ENCODE measurements at places on chromosomes 3 and 15. TPM values are rescaled to one million over a fixed set of nuclear protein-coding genes. Genes with fewer than 3 reads are reported as not detected.
A peak's percentile ranks its signal among the peaks of the same experiment; 100 is the strongest.

DNA sequence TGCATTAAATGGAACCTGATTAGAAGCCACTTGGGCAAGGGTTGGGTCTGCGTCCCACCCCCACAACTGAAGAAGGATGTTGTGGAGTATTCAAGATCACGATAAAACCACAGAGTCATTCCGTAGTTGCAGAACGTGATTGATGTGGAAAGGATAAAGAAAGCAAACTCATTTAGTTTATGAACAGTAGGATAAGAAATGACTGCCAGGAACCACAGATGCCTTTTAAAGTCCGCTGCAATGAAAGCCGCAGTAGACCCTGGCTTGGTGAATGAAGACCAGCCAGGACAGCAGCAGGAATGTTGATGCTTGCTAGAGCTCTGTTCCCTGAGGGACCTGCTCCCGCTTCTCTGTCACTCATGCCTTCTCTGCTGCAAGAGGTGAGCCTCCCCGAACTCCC is 111.5 kb downstream of the GABRG3 start:
- no peak for DNase-seq

The TM4SF4 gene
- not detected for total RNA-seq

- no peak for DNase-seq
These were observed 116.8 kb upstream of the SGO1 start for GRCh38 chr3:20302766-20303165.

- no peak for DNase-seq
These were observed 28.6 kb downstream of the ABTB1 start for GRCh38 chr3:127701280-127701911.

DNA sequence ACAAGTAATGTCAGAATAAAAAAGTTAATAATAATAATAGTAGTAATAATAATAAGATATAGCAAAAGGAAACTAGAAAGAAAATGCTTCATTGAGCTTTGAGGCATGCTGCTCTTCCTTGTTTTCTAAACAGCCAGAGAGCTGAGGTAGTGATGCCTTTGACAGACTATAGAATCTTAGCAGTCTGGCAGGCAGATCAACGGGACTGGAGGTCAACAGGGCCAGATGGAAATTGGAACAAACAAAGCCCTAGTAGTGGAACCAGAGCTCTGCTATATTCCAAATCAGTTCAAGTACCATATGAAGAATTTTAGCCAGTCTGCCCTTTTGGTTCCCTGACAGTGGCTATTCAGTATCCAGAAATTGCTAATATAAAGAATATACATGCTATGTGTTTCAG is 278.6 kb downstream of the NLGN1 start:
- no peak for DNase-seq

DNA sequence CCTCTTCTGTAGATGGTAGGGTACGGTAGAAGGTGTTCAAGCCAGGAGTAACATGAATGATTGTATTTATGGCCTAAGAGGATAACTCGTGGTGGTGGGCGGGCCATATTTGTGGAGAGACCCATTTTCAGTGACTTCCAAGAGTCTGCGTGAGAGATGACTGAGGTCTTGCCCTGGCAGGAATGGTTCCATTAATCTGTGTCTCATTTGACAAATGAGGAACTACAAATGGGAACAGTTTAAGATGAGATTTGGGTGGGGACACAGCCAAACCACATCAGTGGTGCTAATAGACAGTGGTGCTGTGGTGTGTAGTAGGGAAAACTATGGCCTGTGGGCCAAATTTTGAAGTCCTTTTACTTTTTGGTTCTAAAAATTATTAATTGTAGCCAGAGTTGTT is 47.1 kb downstream of the FLNB start:
- no peak for DNase-seq

The HTR3E gene
- total RNA-seq: not detected

GRCh38 chr3:123072564-123072963 is 5.7 kb downstream of the PDIA5 start:
- no peak for DNase-seq

DNA sequence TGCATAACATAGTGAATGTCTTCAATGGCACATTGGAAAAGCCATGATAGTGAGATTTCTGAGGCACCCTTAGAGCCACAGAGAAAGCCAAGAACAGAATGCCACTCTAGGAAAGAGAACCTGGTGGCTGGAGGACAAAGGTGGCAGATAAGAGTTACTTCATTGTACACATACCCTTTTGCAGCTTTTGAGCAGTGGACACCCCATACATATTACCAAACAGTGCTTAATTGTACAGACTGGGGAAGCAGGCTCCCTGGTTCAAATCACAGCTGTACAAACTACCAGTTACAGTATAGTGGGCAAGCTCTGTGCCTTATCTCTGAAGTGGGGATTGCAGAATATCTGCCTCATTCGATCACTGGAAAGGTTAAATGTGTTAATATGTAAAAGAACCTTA is 10.1 kb upstream of the GYG1 start:
- no peak for DNase-seq

- DNase-seq: no peak
These were observed 237.4 kb upstream of the LRTM1 start for GRCh38 chr3:55165278-55165677.

DNA sequence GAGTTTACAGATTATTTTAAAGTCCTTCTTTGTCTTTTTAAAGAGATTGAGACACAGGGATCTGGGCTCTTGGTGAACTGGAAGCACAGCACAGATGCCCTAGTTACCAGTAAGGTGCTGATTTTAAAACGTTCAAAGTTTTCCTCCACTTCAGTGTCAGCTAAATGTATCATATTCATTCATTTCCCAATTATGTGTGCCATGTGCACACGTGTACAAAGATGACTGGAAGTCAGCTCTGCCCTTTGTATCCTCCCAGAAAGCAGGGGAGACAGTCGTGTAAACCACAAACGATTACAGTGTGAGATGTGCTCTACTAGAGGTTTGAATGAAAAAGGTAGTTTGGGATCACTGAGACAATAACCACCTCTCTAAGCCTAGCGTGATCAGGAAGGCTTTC is 730 bp downstream of the ZKSCAN7 start:
- no peak for DNase-seq

- no peak for DNase-seq
These were observed 5.2 kb downstream of the RCCD1 start for GRCh38 chr15:90959894-90960293.

The CIB2 gene
- 0.36 TPM for total RNA-seq

- DNase-seq: no peak
These were observed 184.5 kb upstream of the TSC22D2 start for GRCh38 chr3:150223558-150223957.

DNA sequence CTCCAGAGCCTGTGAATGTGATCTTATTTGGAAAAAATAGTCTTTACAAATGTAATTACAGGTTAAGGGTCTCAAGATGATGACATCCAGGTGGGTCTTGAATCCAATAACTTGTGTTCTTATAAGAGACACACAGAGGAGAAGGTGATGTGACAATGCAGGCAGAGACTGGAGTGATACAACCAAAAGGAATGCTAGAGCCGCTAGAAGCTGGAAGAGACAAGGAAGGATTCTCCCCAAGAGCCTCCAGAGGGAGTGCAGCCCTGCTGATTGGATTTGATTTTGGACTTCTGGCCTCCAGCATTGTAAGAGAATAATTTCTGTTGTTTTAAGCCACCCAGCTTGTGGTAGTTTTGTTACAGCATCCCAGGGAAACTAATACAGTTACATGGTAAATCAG is 9.7 kb downstream of the MYH15 start:
- no peak for DNase-seq

The MUC20 gene
- 0.72 TPM for total RNA-seq

The SH2D7 gene
- total RNA-seq: not detected

GRCh38 chr15:101308604-101309435 is 13.8 kb upstream of the SNRPA1 start:
- no peak for DNase-seq

DNA sequence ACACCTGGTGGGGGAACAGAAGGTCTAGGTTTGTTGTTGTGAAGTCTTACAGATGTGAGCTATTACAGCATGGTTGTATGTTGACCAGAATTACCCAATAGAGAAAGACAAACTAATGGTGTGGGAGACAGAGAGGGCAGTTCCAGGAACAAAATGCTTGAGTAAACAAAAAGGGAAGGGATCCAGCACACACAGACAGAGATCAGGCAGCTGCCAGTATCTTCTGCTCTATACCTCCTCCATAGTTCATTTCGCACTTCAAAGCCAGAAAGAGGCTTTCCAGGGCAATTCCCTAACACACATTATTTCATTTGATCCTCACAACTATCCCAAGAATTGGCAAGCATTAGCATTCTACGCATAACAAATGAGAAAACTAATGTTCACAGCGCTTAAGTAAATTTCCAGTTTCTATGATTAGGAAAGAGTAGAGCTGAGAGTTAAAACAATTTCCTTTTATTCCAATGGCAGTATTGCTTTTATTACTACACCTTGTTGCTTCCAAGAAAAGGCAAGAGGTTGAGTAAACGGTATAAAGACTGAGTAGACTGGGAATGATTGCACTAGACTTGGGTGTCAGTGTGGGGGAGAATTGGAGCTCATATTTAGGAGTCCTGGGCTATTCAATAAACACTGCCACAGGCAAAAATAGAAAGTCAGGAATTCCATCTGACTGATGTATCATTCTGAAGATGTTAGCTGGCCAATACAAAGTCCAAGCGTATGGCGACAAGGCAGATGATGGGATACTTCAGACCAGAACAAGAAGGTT is 39.7 kb upstream of the ZNF280D start:
- no peak for DNase-seq

DNA sequence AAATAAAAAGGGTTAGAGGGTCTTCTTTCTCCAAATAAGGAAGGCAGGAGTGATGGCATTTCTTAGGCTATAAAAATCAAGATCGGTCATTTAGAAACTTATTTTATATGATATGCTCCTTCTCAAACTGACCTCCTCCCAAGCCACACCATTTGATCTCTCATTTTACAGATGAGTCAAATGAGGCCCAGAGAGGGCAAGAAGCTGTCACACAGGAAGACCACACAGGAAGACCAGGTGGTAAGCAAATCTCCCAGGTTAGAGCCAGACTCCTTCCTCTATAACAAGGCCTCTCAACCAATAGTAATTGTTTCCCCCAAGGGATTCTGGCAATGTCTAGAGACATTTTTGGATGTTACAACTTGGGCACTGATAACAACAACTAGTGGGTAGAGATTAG is 13.8 kb downstream of the TLE3 start:
- peak; percentile 67 for DNase-seq

The C15orf61 gene
- 9.3 TPM for total RNA-seq

DNA sequence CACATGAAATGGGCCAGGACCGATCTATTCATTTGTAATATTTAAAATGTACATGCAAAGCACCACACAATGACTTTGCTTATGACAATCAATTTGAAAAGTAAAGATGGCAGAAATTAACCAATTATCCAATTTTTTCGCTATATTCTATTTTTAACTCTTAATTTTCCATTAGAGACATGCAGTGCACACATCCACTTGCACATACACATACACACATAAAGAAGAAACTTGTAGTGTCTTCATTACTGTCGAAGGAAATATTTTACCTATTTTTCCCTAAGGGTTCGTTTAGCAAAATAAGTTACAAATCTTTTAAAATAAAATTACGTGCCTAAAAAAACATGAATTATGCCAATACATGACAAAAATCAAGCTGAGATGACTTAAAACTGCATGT is 194.3 kb upstream of the MDFIC2 start:
- DNase-seq: no peak

The ZNF662 gene
- not detected for total RNA-seq

GRCh38 chr3:63349583-63350573 is 71.8 kb downstream of the SYNPR start:
- DNase-seq: peak; percentile 67

The PIERCE2 gene
- total RNA-seq: 3.1 TPM

The THSD4 gene
- not detected for total RNA-seq

The ADGRG7 gene
- total RNA-seq: not detected

GRCh38 chr3:123688241-123688747 is 103.4 kb upstream of the HACD2 start:
- no peak for DNase-seq

DNA sequence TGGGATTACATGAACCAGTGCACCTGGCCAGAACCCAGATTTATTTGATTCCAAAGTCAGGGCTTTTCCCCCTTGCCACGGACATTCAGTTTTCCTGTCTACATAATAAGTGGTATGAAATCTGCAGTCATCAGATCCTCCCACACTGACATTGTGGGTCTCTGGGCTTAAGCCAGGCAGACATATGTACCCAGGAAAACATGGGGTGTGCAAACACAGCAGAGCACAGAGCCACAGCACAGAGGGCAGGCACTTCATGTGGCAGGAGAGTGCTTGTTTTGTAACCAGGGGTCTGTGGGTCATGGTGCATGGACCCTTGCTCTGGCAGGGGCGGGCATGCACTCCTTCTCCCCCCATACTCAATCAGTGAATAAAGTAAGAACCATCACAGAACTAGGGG is 6.1 kb upstream of the ABTB1 start:
- no peak for DNase-seq

DNA sequence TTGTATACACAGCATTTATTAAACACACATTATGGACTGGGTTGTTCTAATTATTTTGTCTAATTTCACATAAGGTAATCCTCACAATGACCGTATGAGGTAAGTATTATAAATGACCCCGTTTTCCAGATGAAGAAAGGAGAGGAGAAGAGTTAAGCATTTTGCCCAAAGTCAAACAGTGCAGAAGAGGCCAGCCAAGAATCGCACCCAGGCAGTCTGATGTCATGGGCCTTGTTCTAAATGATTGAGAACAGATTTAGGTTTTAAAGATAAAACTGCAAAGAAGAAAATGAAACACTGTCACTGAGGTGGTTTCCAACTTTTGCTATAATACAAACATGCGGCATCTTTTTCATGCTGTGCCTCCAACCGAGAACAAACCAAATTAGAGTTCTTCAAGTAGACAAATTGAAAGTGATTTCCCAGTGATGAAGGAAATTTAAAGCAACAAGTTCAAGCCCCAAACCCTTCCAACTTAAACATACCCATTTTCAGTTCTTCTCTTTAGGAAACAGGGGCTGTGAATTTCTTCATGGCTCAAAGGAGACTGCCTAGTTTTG is 155.3 kb downstream of the THRB start:
- no peak for DNase-seq

DNA sequence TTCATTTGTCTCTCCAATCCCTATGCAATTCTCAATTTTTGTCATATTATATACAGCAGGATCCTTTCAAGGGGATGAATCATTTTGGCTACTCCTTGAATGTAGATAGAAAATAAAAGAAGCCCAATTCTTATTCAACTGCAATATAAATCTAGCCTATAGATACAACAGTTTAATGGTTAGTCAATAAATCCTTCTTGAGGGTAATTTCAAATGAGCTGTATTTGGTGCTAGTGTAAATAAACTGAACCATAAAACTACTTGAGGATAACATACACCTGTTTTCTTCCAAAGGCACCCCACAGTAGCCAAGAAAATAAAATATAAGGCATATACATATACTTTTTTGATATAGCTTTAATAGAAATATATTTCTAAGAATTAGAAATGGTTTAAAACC is 830.3 kb downstream of the ROBO1 start:
- no peak for DNase-seq

DNA sequence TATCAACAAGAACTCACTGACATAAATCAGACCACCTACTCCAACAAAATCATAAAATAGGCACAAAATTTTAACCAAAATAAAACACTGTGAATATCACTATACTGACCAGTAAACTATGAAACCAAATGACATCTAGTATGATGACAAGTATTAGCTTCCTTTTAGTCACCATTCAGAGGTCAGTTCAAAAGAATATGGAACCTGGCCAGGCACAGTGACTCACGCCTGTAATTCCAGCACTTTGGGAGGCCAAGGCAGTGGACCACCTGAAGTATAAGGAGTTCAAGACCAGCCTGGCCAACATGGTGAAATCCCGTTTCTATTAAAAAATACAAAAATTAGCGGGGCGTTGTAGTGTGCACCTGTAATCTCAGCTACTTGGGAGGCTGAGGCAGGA is 65.8 kb downstream of the SMARCC1 start:
- no peak for DNase-seq

Data from OCI-LY7 (cell line).